ENCODE measurements at places on chromosomes 13 and 19. TPM values are rescaled to one million over a fixed set of nuclear protein-coding genes. Genes with fewer than 3 reads are reported as not detected.

DNA sequence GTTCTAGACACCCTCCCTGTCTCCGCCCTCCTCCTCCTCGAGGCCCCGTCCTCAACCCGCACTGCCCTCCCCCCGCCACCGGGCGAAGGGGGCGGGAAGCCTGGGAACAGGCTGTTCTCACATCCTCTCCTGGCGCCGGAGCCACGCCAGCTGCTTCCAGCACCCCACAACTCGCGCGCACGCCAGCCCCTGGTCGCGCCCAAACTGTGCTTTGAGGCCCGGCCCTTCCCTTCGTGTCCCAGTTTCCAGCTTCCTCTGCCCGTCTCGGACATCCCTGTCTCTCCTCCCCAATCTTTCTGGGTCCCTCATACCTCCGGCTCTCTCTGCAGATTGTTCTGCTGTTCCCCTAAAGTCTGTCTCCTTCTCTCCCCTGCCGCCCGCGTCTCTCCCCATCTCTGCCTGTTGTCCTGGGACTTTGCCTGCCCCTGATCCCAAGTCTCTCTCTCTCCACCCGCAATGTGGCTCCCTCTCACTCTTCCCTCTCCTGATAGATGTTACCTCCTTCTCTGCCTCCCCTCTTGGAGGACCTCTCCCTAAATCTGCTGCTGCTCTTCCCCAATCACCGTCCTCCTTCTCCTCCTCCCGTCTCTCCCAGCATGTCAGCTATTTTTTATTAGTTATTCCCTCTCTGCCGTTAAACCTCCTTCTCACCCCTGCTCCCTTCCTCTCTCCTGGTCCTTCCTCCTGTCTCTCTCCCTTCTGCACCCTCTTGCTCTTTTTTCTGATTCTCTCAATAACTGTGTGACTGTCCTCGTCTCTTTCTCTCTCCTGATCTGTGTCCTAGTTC is 14.2 kb downstream of the DPF1 start:
- peak; percentile 90 for DNase-seq

GRCh38 chr19:30158893-30159245 is 213.3 kb upstream of the ZNF536 start:
- no peak for DNase-seq

DNA sequence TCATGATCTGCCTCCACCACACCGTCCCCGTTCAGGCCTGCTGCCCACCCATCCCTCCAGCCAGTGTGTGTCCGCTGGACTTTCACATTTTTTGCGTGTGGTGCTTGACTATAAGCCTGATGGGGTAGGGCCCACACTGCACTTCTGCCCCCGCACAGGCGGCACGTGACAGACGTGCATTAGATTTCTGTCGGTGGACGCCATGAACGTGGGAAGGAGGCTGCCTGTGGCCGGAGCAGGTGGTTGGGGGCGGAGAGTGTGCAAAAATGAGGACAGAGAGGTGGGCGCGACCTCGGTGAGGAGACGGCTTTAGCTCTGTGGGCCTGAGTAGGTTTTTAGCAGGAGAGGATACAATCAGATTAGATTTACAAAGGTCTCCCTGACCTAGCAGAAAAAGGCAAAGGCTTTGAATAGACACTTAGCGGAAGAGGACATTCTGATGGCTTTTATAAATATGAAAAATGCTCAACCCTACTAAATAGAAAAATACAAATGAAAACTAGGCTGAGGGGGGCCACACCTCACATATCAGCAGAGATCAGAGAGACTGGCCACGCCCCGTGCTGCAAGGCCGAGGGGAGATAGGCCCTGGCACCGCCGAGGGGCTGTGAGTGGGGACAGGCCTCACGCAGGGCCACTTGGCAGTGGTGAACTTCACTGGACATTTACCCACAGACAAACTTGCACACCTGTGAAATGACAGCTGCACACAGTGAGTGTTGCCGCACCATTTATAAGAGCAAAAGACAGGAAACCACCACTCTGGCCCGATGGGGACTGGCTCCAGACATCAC is 25.4 kb downstream of the PAK4 start:
- DNase-seq, result peak; percentile 25

DNA sequence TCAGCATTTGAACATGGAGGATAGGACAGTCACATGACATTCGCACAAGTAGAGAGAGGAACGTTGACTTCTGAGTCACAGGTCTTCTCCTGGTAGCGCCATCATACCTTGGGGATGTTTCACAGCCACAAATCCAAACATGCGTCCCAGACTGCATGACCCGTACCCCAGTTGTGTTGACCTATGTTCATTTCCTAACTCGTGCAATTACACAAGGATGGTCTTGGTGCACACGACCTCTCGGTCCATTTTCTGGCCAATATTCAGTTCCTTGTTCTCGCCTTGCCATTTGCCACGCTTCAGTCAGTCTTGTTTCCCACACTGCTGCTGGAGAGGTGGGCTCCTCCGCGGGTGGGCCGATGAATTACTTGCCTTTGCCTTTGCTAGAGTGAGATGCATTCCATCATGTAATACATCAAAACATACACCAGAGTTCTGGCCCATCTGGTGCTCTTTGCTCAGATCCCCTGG is 87.3 kb downstream of the COL4A2 start:
- no peak for DNase-seq

DNA sequence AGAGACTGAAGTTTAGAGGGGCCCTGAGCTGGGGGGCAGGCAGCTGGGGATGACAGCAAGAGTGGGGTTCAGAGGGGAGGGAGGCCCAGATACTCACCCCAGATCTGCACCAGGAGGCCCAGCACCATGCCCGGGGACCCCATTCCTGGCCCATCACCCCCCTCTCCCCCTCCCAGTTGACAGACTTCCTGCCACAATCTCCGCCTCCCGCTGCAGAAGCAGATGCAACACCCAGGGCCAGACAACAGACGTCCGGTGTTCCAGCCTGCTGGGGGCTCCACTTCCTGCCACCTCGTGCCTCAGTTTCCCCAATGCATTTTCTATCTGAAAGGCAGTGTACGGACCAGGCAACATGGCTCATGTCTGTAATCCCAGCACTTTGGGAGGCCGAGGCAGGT is at the start of gene TMIGD2:
TMIGD2 (minus strand) TSS at position 147 of the 398 bp plus-strand sequence; CDS start at position 143, 4 bp downstream.
- DNase-seq, result no peak

DNA sequence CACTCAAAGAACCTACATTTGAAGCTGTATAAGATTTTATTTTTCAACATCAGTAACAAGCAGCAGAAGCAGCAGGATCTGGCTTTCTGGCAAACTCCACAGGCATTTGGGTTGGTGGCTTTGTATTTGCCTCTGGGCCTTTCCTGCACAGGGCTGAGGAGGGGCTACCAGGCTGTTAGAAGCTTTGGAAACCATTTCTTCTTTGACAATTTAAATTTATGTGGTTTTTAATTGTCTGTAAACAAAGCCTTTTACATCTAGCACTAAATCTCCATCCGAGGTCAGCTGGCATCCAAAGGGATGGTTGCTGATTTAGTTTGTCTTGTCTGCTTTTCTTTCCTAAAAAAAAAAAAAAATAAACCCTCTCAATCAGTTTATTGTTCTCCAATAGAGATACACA is 127.5 kb upstream of the OBI1 start:
- DNase-seq, result no peak

- DNase-seq, result no peak
Measured at GRCh38 chr19:15466851-15467733, 2.7 kb upstream of the RASAL3 start.

GRCh38 chr19:10691883-10692282 is 9.4 kb upstream of the QTRT1 start:
- DNase-seq, result peak; percentile 34

GRCh38 chr19:41795031-41795461 is 1.3 kb upstream of the CEACAM3 start:
- no peak for DNase-seq

GRCh38 chr13:34165158-34165557 is 347.2 kb downstream of the RFC3 start:
- DNase-seq, result no peak

DNA sequence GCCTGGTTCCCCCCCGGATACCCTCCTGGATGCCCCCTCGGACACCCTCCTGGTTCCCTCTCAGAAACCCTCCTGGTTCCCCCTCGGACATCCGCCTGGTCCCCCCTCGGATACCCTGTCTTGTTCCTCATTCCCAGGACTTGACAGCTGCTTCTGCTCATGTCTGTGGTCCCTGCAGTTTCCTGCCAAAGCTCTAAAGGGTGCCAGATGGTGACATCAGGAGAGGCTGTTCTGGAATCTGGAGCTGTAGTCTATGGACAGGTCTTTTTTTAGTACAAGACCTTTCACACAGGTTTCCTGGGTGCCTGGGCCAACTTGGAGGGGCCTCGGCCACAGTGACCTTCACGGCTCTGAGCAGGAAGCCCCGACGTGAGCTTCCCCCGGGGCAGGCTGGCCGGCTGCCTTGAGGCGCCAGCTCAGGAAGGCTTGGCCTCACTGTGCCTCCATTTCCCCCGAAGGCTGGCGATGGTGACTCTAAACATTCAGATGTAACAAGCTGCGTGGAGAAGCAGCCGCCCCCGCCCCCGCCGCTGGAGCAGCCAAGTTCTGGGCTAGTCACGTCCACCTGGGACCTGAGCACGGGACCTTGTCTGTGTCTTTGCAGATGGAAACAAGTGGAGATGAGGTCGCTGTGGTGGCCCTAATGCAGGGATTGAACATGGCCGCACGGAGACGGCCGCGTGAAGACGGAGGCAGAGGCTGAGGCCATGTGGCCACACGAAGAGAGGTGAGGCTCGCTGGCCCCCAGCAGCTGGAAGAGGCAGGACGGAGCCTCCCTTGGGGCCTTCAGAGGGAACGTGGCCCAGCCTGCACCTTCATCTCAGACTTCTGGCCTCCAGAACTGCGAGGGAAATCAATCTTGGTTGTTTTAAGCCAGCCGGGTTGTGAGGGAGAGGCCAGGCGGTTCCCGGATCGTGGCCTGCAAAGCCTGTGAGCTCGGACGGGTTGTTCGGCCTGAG is 12.7 kb downstream of the SGTA start:
- peak; percentile 66 for DNase-seq

GRCh38 chr13:19836472-19836871 is 27.0 kb downstream of the ZMYM5 start:
- no peak for DNase-seq

DNA sequence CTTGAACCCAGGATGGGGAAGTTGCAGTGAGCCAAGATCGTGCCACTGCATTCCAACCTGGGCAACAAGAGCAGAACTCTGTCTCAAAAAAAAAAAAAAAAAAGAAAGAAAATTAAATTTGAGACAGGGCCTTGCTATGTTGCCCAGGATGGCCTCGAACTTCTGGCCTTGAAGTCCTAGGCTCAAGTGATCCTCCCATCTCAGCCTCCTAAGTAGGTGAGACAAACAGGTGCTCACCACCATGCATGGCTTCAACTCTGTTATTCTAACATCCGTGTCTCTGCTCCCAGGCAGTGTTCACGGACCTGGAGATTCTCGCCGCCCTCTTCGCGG is 40.3 kb downstream of the PDE4A start:
- no peak for DNase-seq

DNA sequence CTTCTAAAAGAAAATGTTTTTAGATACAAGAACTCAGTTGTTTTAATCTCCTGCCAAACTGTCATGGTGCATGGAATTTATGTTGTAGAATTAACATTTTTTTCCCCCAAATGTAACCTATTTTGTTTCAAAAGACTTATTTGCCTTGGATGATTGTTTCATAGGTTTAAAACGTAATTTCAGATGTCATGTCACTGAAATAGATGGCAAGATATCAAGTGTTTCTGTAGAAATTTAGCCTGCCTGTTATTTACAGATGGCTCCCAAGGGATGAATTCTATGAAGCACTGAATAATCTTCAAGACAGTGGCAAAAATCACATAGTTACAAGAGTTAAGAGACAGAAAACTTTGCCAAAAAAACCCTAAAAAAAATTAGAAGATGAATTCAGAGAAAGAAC is 1484.6 kb downstream of the OLFM4 start:
- no peak for DNase-seq

- DNase-seq, result no peak
Measured at GRCh38 chr19:51026554-51026831, at the start of gene KLK11. KLK11 (minus strand) TSS chr19:51026616; CDS start chr19:51025631, 985 bp downstream.

DNA sequence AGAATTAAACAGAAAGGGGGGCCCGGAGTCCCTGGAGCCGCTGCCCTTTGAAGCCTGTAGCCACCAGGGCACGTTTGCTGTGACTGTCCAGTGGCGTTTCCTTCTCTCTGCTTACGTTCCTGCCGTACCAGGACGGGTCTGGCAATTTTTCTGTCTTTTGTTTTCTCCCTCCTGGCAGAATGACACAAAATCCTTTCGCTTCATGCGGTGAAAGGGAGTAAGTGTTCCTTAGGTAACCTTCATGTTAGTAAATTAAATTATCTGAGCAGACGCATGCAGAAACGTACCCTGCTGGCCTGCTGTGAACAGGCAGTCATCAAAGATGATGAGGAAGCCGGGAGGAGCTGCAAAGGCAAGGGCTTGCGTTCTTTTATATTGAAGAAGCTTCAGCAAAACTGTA is 299.3 kb upstream of the ARGLU1 start:
- no peak for DNase-seq

- no peak for DNase-seq
Measured at GRCh38 chr13:50912851-50913250, 3.3 kb downstream of the RNASEH2B start.

DNA sequence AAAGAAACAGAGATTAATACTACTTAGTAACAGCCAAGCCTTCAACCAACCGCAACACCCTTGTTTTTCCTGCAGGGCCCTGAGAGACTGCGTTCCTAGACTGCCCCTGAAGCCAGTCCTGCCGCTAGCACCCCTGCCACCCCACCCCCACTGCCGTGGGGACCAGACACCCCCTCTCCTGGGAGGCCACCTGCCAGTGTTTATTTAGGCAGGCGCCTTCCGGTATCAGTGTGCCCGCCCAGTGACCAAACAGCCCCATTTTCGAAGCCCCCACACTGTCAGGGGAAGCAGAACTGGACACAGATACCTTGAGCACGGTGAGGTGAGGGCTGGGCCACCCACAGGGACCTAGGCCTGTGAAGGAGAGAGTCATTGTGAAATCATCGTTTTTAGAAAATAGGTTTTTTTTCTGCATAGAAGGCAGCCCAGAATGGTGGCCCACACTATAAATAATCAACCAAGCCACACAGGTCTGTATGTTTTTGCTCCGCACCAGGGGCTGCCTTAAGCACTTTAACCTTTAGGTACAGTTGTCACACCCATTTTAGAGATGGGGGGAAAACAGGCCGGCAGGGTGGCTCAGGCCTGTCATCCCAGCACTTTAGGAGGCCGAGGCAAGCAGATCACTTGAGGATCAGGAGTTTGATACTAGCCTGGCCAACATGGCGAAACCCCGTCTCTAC is 3.5 kb upstream of the TLE5 start:
- DNase-seq, result peak; percentile 25

DNA sequence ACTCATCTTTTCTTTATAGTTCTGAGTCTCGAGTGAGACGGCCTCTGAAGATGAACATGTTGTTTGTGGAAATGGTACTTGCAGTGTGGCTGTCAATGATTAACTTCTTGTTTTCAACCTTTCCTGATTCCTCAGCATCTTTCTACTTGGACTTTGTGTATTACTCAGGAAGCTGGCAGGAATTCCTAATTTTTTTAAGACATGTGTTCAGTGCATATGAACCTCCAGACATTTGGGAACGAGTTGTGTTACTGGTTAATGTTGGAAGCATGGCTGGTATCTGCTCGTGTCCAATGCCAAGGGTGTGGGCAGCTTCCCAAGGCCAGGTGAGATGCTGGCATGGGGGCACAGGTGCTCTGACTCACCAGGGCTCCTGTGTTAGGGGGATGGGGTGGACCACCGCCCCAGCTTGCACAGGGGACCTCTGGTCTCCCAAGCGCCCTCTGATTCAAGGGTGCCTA is 61.1 kb upstream of the MCF2L start:
- DNase-seq, result no peak

Gene OR4F17
- total RNA-seq, result not detected

Gene ZNF780B
- 22.3 TPM for total RNA-seq

Gene GPR4
- 5.4 TPM for total RNA-seq

Gene FKRP
- 16.2 TPM for total RNA-seq

Gene ZNF541
- 1.2 TPM for total RNA-seq

Gene SELENOV
- total RNA-seq, result not detected

Gene MCEMP1
- total RNA-seq, result 1.1 TPM

Gene CFD
- 655 TPM for total RNA-seq

Gene LILRA6
- total RNA-seq, result 2.7 TPM

All from Right ventricle myocardium inferior (tissue), 1 donor.